PC-9 (cell line): ENCODE measurements at places on chromosomes 2 and 18. TPM values are rescaled to one million over a fixed set of nuclear protein-coding genes. Genes with fewer than 3 reads are reported as not detected.

C2orf15 gene
- total RNA-seq: 16.9 and 18.0 TPM in 2 replicates

DNA sequence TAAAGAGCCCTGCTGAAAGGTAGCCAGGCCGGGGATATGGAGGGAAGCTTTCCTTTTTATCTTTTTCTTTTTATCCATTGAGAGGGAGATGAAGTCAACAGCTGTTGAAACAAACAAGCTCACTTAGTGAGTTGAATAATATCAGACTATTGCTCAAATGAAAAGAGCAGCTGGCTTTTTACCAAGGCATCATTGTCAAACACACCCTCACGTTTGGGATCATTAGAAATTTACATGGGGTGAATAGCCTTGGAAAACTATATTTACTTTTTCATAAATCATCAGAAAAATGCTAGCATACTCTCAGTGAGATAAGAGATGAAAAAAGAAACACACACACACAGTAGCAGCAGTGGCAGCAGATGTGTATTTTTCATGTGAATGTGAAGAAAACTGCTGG is 71.5 kb upstream of the HNMT start:
- no peak for DNase-seq

CAMKMT gene
- total RNA-seq: 11.7 and 17.9 TPM in 2 replicates

VIL1 gene
- total RNA-seq: not detected in 2 replicates

AUP1 gene
- 79.2 and 84.0 TPM in 2 replicates for total RNA-seq

GRCh38 chr2:12685145-12685544 is 31.6 kb upstream of the TRIB2 start:
- no peak for DNase-seq

RBM44 gene
- 0.94 and 1.5 TPM in 2 replicates for total RNA-seq

RPRM gene
- total RNA-seq: 2.1 and 2.9 TPM in 2 replicates

DNA sequence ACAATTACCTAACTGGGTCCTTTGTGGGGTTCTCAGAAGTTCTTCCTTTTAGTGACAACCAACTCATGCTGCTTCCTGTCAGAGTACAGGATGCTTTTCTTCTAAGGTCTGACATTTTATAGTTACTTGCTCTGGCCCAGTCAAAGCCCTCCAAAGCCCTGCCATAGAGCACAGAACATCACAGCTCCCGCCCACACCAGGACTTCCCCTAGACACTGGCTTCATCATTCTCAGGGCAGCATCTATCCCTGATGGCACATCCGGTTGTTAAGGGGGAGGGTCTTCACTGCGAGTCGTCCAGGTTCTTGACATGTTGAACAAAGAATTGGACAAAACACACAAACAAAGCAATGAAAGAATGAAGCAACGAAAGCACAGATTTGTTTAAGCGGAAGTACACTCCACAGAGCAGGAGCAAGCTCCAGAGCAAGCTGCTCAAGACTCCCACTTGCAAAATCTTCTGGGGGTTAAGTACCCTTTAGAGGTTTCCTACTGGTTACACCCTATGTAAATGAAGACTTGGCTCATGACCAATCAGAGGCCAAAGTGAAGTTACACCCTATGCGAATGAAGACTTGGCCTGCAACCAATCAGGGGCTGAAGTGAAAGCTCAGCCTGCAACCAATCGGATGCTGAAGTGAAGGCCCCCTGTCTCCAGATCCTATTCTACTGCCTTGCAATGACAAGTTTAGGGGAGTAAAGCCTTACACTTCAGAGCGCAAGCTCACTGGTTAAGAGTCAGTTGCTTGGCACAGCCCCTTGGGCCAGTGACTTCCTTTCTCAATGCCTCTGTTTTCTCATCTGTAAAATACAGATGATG is 79.0 kb downstream of the HDAC4 start:
- no peak for DNase-seq

DNA sequence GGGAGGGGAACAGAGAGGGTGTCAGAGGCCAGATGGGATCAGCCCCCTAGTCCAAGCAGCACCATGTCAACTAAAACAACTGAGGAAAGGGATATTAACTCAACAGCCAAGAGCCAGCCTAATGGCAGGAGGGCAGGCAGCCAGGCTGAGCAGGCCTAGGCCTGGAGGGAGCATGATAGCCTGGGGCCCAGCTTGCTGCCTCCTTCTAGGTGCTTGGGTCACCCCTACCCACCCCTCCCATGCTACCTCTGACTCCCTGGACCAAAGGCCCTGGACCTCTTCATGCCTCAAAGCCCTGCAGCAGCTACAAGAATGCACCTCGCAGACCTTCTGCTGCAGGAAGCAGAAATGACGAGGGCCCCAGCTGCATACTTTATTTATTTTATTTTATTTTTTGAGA is 22.1 kb upstream of the TNS1 start:
- no peak for DNase-seq

- no peak for DNase-seq
Measured at GRCh38 chr2:148955798-148956197, 80.8 kb downstream of the KIF5C start.

SLC9A4 gene
- 0.85 and 1.1 TPM in 2 replicates for total RNA-seq

SKOR2 gene
- total RNA-seq: not detected in 2 replicates

MRPL19 gene
- total RNA-seq: 46.5 and 51.0 TPM in 2 replicates

GRCh38 chr2:149082735-149083134 is 44.2 kb downstream of the LYPD6B start:
- DNase-seq: no peak

RND3 gene
- total RNA-seq: 72.9 and 99.1 TPM in 2 replicates

GRCh38 chr2:213723041-213723560 is 438.8 kb downstream of the SPAG16 start:
- DNase-seq: no peak

DNA sequence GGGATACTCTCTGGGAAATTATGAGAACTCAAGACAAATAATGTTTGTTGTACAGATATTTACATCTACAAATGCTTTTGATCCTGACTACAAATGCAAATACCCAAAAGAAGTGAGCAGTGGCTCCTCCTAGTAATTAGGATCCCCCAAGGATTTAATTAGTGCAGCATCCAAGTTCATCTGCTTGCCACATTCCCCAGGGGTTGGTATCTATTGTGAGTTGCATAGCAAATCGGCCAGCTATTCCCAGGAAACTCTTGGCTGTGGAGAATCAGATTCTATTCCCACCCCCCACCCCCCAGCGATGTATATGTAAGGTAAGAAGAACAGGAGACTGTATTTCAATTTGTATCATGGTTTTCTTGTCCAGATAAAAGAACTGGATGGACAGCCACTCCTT is 725.1 kb upstream of the CDH7 start:
- no peak for DNase-seq

DNA sequence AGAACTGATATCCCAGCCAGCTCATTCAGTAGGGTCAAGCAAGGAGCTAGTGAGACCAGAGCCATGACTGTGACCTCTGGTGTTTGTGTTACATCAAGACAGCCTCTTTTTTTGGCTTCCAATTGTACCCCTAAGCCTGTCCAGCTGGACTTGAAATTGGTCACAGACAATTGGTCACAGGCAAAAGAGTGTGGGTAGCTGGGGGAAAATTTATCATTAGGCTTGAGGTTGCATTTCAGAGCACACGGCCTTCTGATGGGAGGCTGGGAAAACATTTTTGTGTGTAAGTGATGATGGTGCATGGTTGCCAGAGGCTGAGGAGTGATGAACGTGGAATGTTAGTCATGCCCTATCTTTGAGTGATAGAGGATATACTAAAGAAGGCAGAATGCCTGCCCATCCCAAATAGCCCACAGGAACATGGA is 285.1 kb upstream of the SLC14A2 start:
- no peak for DNase-seq

GRCh38 chr2:219434718-219435525 is at the start of gene SPEG:
SPEG (plus strand) TSS chr2:219434843; CDS start chr2:219434978, 135 bp downstream.
- no peak for DNase-seq

DNA sequence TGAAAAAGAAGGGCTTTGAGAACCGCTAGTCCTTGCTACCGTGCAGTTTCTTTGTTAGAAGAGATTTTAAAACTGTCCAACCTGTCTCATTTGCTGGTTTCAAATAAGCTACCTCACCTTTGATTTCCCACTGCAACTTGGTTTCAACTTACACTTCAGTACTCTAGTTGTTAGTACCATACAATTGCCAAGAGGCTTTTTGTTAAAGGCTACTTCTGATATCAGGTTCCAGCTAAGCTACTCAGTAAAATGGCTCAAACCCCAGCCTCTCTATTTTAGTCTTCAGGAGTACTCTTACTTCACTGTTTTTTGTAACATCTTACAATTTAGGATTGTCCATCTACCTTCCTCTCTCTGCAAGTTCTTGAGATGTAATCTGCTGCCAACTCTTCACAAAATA is 91.6 kb downstream of the INO80D start:
- DNase-seq: no peak

MC2R gene
- not detected in 2 replicates for total RNA-seq
